ENCODE measurements at places on chromosomes 13 and 19.

- no peak for DNase-seq
Observed at GRCh38 chr13:68509734-68510621, 1279.8 kb upstream of the PCDH9 start.

DNA sequence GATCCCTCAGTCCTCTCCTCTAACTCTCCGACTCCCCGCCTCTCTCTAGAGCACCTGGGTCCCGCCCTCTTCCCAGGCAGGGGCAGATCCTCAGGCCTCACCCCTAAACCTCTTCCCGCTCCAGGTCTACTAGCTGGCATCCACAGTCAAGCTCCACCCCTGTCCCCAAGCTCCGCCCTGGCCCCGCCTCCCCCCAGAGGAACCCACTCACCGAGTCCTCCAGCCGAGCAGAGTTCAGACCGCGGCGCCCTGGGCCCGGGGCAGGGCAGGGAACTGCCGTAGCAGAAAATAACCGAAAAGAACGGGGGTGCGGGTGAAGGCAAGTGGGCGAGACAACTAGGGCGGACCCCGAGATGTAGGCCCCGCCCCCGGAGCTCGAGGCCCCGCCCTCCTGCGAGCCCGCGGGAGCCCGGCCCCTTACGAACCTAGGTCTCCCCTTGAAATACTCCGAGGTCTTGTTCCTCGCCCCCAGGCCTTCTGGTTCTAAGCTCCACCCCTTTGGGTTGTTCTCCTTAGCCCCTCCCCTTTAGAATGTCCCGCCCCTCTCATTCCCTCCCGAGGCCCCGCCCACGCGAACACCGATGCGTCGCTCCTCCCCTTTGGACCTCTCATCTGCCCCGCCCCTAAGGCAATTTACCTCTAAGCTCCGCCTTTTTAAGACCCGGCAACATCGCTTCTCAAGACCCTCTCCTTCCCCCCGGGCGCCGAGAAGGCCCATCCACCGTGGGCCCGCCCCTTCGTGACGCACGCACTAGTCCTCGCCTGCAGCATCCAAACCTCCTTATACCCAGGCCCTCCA lies at the start of gene GGN:
TSS of gene GGN (minus strand) at position 485 of the 799 bp plus-strand sequence. CDS start 773 bp downstream, outside the sequence.
- DNase-seq: no peak

- no peak for DNase-seq
Observed at GRCh38 chr13:91825516-91825915, 427.1 kb downstream of the GPC5 start.

- DNase-seq: no peak
Observed at GRCh38 chr13:24254146-24254841, 55.1 kb upstream of the C1QTNF9 start.

DNA sequence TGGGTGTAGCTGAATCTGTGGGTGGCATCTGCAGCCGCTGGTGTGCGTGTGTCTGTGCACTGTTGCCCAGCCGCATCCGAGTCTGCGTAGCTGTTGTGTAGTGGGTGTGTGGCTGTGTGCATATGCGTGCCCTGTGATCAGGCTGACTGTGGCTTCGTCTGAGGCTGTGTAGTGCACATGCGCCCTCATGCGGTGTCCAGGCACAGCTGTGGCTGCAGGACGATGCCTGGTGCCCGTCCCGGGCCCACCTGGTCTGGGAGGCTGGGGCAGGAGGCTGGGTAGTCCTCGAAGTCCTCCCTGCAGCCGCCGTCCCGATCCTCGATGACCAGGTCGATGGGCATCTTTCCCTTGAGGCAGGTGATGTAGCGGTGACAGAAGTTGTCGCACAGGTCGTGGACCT lies 4.9 kb downstream of the MEIS3 start:
- DNase-seq: no peak

GRCh38 chr13:33561627-33562026 lies 256.3 kb upstream of the RFC3 start:
- no peak for DNase-seq

DNA sequence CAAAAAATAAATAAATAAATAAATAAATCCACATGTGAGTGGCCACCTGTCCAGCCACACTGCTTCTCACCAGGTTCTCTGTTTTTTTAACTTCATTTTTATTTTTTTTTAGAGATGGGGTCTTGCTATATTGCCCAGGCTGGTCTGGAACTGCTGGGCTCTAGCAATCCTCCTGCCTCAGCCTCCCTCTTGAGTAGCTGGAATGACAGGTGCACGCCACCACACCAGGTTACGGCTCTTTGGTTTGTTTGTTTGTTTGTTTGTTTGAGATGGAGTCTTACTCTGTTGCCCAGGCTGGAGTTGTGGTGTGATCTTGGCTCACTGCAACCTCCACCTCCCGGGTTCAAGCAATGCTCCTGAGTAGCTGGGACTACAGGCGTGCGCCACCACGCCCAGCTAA lies 94.5 kb upstream of the CACNA1A start:
- no peak for DNase-seq

DNA sequence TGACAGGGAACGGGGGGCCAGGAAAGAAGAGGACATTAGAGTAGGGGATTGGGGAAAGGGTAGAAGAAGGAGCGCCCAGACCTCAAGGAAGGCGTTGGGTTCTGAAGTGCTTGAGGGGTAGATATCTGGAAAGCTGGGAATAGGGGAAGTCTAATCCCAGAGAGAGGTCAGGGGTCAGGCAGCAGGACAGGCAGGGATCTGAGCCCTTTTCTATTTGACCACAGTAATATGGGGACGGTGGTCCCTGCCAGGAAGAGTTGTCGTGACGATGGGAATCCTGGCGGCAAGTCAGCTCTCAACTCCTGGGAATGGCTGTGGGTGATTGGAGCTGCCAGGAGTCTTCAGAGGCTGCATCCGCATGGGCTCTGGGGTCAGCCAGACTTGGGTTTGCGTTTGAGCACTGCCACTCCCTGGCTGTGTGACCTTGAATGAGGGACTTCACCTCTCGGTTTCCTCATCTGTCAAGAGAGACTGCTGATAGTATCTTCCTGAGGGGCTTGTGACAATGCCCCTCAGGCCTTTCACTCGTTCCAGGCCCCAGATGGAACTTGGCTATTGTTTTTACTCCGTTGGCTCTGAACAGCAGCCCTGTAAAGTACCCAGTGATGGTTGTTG lies 1.3 kb downstream of the AP2A1 start:
- no peak for DNase-seq

DNA sequence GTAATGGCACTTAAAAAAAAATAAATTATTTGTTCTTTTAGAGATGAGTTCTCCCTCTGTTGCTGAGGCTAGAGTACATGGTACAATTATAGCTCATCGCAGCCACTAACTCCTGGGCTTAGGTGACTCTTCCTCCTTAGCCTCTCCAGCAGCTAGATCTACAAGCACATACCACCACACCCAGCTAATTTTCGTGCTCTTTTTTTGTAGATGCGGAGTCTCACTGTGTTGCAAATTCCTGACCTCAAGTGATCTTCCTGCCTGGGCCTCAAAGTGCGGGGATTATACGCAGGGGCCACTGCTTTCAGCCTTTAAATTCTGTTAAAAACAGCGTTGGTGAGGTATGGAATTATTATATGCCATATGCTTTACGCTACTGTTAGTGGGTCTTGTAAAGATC lies 2034.0 kb downstream of the OLFM4 start:
- DNase-seq: no peak

DNA sequence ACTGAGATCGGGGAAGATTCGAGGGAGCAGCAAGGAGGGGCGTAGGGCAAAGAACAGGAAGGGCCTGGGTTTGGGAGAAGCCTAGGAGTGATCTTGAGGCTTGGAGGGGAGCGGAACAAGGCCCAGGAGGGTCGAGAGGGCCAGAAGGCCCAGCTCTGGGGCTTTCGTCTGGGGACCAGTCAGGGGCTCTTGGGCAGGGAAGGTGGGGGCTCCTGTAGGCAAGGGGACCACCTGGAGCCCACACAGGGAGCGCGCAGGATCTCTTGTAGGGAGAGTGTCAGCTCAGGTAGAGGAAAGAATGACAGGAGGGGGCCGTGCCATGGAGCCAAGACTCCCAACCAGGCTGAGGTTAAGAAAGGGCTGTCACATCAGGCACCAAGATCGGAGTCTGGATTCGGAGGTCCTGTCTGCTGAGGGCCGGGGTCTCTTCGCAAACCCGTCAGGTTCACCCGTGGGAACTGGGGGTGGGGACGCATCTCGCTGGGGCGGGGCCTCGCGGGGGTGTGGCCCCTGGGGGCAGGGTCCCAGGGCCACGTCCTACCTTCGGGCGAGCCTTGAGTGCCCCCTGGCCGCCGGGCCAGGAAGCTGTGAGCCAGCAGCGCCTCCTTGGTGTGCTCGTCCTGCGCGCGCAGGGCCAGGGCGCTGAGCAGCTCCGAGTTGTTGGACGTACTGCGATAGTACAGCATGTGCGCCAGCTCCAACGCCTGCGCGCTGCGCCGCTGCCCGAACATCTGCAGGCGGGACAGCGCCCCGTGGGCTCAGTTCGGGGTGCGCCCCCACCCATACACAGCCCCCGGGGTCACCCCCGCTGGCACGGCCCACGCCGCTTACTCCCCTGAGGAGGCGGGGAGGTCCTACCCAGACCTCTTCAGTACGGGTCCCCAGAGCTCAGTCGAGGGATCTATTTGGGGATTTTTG lies 8.4 kb downstream of the EMP3 start:
- peak; percentile 79 for DNase-seq

- no peak for DNase-seq
Observed at GRCh38 chr13:46382224-46382623, 4.8 kb downstream of the RUBCNL start.

DNA sequence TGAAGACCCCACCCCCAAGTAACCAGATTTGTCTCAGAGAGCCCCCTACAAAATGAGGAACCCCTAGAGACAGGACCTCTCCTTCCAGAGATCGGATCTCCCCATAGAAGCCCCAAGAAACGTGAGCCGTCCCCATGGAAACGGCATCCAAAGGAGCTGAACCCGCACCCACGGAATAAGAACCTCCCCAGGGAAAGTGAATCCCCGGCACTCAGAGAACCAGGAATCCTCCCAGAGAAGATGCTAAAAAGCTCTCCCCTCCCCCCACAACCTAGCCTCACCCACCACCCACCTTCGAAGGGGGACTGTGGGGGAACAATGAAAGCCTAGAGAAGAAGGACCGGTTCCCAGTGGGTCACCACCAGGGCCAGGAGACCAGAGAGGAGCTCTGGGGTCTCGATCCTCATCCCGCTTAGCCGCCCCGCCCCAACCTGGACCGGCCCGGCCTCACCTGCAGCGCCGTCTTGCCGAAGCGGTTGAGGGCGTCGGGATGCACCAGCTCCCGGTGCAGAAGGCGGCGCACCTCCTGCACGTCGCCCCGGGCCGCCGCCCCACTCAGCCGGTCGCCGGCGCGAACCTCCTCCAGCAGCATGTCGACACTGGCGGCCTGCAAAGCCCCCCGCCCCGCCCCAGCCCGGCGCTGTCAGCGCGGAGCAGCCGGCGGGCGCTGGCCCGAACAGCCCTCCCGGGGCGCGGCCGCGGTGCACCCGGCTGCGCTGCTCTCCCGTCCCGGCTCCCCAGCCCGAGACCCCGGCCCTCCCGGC lies 535 bp downstream of the CDKN2D start:
- DNase-seq: no peak

DNA sequence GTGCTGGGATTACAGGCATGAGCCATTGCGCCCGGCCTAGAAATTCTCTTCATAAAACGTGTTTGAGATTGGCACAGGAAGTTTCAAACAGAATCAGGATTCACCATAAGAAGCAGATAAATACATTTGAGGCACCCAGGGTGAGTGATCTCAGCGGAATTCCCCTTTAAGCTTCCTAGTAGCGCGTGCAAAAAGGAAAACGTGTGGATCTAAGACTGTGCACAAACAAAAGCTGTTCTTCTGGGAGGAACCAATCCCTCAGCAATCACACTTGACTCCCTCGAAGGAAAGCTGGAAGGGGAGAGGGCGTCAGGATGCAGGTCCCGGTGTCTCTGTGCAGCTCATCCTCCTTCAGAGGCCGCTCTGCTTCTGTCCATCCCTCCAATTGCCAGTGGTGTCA lies 15.5 kb downstream of the MCF2L start:
- no peak for DNase-seq

DNA sequence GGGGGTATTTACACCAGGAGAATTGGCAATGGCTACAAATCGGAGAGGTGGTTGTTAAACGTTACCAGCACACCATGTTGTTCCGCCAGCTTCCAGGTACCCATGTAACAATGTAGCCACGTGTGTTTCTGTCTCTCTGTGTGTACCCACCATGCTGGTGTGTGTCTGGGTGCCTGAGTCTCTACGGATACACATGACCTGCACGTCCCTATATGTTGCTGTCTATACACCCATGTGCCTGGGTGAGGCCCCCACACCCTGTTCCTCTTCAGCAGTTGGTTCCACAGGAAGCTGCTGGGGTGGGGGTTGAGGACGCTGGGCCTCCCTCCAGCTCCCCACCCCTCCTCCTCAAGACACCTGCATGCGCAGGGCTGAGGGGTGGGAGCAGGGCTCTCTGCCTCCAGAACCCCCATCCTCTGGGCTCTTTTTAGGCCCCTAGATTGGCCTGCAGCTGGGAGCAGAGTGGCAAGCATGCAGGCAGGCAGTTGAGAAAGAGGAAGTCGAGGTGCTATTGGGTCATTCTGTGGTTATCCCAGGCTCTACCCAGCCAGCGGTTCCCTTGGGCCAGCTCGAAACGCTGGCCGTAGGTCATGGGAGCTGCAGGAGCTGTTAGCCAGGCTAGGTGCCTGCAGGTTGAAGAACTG lies at the start of gene ARHGEF18:
TSS of gene ARHGEF18 (plus strand) at position 351 of the 644 bp plus-strand sequence. CDS start 13,954 bp downstream, outside the sequence.
- DNase-seq: no peak

- DNase-seq: no peak
Observed at GRCh38 chr19:35353635-35354034, 4.6 kb upstream of the FFAR3 start.

- DNase-seq: no peak
Observed at GRCh38 chr13:98143601-98144026, 720 bp downstream of the FARP1 start.

- DNase-seq: no peak
Observed at GRCh38 chr13:37870895-37871550, 1.5 kb upstream of the TRPC4 start.

GRCh38 chr13:97520061-97520460 lies 86.1 kb downstream of the RAP2A start:
- DNase-seq: no peak

DNA sequence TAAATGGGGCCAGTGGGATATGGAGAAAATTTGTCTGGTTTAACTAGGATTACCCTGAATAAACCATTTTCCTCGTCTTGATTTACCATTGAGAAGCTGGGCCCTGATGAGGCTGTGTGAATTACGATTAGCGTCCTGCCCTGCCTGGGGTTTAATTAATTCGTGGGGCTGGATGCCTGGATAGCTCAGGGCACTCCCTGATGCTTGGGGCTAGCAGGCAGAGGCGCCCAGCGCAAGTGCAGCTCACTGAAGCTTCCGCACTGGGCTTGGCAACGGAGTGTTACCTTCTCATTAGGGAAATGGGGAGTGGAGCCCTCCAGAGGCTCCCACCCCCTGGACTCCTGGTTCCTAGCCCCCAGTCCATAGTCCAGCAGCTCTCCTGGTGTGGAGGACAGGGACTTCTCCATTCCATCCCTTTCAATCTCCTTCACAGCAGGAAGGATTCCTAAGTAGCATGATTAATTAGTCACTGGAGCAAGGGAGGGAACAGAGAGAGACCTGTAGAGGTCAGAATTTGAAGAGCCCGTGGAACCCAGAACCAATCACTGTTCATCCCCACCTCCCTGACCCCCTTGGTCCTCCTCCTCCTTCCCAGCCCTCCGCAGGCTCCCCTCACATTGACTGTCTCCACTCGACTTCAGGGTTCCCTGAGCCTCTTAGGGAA lies 107.2 kb downstream of the UQCRFS1 start:
- no peak for DNase-seq
